Renal cortical epithelial cell (primary cell): ENCODE measurements at places on chromosomes 1 and 21.

DNA sequence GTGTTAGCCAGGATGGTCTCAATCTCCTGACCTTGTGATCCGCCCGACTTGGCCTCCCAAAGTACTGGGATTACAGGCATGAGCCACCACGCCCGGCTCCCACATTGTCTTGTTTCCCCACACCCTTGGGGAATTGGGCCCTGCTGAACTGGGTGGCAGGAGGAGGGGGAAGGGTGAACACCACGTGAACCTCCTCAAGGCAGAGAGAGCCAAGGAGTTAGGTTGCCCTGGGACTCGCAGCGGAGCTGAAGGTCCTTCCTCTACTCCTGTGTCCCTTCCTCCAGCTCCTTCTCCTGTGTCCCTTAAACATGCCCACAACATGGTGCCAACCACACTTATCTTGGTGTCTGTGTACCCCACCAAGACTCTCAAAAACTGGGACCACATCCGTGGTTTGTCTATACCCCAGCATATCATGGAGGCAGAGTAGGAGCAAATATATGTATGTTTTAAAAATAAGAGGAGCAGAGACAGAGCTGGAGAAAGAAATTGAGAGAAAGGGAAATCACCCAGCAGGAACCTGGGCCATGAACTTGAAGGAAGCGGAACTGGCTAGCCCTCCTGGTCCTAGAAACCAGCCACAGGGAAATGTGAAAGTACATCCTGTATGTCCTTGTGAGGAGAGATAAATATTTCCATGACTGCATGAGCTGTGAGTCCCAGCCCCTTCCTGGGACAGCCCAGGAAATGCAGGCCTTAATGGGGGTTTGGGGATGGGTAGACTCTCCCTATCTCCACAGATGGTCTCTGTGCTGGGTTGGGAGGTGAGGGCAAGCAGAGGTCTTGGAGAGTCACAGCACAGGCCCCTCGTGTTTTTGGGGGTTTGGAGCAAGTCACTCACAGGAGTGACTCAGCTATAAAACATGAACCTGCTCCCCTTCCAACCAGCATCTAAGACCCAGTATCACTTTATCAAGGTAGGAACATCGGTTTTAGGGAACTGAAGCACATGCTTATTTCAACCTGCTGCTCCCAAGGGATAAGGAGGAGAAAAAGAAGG is 9.4 kb upstream of the TAL1 start:
- DNase-seq, result no peak

DNA sequence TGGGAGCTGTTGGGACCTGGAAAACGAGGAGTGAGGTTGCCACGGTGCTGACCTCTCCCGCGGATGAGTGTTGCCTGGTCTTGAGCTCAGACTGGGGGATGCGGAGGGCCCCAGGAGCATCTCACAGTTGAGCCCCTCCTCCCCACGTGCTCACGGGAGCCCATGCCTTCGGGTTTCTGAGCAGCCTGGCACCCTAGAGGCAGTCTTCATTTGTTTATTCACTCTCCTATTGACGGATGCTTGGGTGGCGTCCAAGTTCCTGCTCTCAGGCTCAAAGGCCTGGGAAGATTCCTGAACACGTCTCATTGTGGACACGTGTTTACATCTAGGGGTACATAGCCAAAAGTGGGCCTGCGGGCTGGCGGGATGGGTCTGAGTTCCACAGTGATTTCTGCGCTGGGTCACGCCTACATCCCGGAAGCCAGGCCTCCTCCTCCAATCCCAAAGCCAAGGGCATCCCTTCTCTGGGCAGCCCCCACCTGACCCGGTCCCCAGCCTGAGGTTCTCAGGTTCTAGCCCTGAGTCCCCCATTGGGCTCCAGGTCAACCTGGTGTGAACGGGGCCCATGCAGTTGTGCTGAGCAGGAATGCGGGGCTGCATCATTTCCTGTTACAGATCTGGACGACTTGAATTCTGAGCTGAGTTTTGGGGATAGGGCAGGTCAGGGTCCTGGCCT is 14.7 kb downstream of the WNT3A start:
- no peak for DNase-seq

DNA sequence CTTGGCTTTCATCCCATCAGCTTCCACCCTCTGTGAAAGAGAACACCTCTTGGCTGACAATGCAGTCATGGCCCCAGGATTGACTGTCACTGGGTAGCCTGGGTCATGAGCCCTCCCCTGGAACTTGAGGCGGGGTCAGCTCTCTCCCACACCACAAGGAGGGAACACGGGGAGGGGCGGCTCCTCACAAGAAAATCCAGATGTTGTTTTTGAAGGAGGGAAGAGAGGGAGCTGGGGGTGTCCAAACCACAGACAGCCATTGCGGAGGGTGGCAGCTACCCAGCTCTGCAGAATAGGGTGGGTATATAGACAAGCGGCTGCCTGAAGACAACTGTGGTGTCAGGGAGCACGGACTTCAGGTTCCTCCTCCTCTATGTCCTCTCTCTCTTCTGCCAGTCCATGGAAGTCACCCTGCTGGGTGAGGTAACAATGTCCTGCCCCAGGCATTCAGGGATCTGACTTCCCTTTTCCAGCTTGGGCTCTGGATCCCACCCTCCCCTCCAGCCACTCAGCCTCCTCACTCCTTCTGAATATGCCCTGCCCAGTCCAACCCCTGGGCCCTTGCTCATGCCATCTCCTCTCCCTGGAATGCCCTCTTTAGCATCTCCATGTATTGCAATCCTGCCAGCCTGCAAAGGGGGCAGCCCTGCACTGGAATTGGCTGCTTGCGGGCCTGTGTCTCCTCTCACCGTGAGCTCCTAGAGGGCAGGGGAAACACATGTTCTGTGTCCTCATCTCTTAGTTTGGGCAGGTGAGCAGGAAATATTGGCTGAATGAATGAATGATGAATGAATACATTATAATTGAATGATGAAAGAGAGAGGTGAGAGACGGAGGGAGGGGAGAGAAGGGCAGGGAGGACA is 60.9 kb upstream of the RUNX3 start:
- DNase-seq, result no peak

- DNase-seq, result no peak
Measured at GRCh38 chr1:160068225-160068624, 1.7 kb downstream of the KCNJ10 start.

DNA sequence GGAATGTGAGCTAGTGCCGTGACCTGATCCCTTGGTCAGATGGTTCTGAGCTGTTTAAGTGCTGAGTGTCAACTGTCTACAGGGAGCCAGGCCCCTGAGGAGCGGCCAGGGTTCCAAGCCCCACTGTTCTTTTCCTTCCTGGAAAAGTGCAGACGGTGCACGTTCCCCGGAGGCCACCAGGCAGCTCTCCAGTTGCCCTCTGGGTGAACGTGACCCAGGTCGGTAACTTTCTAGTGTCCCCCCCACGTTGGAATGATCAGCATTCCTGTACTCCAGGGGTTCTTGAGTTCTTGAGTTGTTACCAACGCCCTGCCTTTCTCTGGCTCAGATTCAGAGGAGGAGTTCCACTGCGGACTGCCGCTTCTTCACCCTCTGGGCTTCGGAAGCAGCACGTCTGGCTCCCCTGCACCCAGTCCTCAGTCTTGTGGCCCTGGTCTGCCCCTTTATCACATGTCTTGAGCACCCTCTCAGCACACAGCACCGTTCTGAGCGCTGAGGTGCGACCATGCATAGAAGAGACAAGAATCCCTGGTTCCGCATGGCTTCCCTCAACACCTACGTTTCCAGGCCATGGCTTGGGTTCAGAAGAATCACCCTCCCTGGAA is 131.5 kb downstream of the DHRS3 start:
- DNase-seq, result peak; percentile 81

DNA sequence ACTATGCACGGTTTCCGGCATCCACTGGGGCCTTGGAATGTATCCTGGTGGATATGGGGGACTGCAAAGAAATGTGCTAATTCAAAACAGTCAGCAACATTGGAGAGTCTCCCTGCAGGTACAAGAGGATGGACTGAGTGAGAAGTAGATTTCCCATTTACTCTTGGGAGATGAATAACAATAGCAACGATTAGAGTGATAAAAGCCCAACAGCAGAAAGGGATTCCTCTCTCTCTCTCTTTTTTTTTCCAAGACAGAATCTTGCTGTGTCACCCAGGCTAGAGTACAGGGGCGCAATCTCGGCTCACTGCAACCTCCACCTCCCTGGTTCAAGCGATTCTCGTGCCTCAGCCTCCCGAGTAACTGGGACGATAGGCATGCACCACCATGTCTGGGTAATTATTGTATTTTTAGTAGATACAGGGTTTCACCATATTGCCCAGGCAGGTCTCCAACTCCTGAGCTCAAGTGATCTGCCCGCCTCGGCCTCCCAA is 5.0 kb upstream of the SHCBP1L start:
- DNase-seq, result no peak

GRCh38 chr21:28144089-28144488 is 848.6 kb downstream of the LTN1 start:
- DNase-seq, result no peak

DNA sequence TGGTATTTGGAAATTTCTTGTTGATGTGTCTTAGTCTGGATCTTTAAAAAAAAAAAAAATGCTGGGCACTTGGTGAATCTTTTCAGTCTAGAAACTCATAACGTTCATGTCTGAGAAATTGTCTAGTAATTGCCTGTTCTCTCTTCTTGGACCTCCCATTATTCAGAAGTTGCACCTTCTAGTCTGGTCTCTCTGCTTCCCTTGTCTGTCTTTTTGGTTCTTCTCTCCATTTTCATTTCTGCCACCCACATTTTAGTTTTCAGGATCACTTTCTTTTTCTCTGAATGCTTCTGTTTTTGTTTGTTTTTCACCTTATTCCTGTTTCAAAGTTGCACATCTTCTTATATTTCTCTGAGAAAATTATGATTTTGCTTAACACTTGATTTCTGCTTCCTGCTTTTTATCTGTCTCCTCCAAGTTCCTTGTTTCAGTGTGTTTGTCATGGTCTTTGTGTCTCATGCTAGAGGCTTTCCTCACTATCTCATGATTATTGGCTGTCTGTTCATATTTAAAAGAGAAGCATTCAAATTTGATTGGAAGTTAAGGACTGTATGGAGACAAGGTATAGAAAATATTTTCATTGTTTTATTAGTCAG is 21.3 kb downstream of the BACE2 start:
- no peak for DNase-seq

- DNase-seq, result no peak
Measured at GRCh38 chr1:115310581-115311473, 27.2 kb downstream of the NGF start.

DNA sequence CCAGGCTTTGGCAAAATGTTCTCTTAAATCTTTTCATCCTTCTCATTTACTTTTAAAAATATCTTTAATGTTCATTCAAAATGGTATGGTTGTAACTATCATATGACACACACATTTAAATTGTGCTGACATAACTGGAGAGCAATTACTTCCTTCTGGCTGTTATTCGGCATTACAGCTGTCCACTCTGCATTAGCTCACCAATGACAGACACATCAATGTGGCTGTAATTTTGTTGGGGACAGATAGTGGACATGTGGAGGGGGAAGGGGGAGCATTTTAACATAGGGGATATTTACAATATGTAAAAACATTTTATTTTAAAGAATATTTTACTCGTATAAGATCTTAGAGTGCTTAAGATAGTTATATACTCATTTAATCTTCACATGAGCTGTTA is 319.8 kb downstream of the HMCN1 start:
- DNase-seq, result no peak

GRCh38 chr1:205626216-205626615 is 5.6 kb downstream of the ELK4 start:
- no peak for DNase-seq

DNA sequence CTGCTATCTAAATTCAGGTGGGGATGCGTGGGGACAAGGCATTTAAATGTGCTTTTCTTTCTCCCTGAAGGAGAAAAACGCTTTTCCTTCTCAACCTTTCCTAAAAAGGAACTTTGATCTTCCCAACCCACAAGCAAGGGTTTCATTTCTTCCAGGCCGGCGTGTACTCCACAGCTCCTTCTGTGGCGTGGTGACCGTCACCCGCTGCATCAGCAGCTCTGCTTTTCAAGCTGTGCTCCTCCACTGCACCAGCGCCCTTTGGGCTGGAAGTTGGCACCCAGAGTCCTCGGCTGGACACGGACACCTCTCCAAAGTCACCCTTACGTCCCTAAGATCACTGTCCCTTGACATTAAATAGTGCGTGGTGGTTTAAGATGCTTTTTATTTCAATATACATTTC is 54.3 kb downstream of the PEX14 start:
- no peak for DNase-seq

DNA sequence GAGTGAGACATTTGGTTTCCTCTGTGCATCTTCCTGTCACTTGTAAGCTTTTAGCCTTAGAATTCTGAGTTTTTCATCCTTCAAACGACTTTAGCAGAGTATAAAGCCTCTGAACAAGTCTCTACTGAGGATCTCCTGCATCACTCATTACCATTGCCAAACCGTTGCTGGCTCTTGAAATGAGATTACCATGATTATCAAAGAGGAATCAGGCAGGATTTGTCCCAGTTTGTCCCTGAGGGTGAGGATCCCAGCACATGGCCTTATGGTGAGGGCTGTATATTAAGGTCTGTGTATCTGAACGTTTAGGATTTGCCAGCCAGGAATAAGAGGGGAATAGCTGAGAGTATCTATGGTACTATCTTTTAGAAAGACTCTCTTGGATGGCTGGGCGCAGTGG is 169.5 kb upstream of the L1TD1 start:
- no peak for DNase-seq

DNA sequence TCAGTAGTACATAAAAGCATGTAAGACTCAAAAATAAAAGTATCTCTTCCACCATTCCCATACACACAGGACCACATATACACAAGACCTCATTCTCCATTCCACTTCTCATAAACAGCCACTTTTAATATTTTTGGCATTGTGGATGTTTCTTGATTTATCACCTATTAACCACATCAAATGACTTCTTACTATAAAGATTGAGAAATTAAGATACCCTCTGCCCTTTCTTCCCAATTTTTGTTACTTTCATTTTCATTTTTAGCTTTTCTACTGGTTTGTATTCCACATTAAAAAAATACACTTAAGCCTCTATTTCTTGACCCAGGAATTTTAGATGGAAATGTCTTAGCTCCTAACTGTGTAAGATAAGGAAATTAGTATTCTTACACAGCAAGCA is 22.8 kb downstream of the AKT3 start:
- no peak for DNase-seq

GRCh38 chr1:224594360-224594759 is 21.8 kb upstream of the CNIH3 start:
- DNase-seq, result no peak

DNA sequence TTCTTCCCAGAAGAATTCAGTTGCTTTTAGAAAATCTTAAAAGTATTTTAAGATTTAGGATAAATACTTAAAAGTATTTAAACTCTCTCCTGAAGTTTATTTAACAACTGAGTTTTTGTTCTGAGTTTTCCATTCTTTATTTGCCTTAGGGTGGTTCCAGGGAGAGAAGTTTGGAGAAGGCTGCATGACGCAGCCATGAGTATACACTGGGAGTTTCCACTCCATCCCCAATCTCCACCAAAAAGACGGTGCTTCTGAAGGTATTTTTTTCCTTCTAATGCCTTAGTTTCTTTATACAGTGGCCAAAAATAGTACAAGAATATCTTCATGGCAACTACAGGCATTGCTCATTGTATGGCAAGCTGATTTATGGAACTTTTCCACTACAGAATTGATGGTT is 122.7 kb downstream of the ST6GALNAC5 start:
- no peak for DNase-seq

DNA sequence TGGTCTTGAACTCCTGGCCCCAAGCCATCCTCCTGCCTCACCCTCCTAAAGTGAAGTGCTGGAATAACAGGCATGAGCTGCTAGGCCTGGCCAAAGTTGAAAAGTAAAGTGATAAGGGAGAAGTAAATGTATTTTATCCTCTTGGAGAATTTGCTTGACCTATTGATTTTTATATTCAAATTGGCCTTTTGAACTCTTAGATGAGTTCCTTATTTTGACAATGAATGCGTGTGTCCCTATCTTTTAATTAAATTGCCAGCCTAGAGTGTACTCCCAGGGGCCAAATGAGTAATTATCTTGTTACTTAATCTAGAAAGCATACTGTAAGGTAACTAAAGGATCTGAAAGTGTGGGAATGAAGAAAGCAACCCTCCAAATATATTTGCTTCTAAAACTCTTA is 11.4 kb downstream of the RNF11 start:
- DNase-seq, result no peak
